ENCODE measurements at places on chromosomes 7 and 10.

- DNase-seq: no peak
These were observed 10.9 kb upstream of the LGI1 start for GRCh38 chr10:93746844-93747284.

DNA sequence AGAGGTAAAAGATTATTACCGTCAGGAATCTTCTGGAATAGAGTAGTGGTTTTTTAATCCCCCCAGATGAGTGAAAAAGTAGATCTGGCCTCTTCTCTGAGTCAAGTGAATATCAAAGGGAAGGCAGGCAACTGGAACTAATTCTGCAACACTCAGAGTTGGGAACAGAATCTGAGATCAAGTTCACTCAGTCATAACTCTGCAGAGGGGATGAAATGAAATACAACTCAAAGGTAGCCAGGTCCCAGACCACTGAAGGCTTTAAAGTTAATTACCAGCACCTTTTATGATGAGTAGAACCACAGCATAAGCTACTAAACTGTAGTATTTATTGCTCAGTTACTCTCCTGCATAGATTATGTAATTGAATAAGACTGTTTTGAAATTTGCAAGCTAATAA, 455.6 kb upstream of the AKR1E2 start:
- no peak for DNase-seq

DNA sequence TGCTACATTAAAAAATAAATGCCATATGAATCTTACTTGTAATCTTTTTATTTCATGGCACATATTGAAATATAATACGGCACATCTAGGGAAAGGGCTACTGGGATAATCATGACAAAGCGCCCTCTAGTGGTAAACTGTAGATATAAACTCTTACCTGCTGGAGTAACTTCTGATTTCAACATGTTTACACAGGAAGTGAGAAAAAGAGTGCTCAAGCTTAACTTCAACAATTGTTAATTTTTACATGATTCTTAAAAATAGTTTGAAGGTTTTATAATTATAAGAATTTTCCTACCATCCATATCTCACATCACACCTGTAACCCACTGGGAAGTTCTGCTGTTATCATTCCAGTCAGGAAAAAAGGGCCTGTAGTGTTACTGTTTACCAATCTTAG, 2.0 kb upstream of the HEPACAM2 start:
- DNase-seq: peak; percentile 83

- DNase-seq: peak; percentile 84
These were observed 71.7 kb downstream of the ICA1 start for GRCh38 chr7:8190119-8190895.

- DNase-seq: no peak
These were observed 192.3 kb downstream of the DNAJC1 start for GRCh38 chr10:21811245-21811585.

DNA sequence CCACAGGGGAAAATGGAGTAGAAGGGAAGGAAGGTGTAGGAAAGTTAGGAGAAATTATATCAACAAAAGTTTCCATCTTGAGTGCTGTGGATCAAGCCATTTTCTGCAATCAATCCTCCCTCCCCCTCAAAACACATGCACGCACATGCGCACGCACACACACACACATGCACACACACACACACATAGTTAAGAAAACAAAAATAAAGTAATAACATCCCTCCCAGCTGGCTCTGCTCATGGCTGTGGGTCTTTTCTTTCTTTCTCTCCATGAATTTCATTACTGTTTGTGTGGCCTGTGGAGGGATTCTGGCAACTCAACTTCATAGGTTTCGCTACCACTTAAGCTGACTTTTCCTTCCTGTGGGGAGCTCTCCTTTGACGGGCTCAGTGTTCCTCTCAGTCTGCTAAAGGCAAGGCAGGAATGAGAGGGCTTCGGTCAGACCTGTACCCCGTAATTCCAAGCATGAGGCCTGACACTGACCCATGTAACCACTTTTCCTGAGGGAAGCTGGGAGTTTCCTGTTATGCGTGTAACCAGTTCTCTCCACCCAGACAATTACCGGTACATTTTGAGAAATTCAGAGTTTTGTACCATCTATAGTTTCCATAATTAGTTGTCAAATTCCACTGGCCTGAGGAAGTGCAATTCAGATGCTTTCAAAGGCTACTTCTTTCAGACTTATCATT, 79.8 kb downstream of the ZNF92 start:
- DNase-seq: no peak

DNA sequence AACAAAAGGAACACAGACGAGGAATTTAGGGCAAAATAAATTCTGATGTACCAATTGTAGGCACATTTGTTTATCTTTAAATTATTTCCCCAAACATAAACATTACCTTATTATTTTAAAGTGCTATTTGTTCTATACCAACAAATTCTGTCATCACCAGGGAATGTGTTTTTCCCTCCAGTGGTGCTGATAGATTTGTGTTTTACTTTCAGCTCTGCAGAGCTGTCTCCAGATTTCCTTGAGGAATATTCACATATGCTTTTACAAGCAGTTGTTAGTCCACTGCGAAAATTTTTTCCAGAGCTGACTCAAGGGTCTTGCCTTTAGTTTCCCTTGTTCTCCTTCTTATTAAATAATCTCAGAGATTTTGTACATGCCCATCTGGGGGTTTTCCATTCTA, 362.8 kb downstream of the PHF14 start:
- DNase-seq: no peak

DNA sequence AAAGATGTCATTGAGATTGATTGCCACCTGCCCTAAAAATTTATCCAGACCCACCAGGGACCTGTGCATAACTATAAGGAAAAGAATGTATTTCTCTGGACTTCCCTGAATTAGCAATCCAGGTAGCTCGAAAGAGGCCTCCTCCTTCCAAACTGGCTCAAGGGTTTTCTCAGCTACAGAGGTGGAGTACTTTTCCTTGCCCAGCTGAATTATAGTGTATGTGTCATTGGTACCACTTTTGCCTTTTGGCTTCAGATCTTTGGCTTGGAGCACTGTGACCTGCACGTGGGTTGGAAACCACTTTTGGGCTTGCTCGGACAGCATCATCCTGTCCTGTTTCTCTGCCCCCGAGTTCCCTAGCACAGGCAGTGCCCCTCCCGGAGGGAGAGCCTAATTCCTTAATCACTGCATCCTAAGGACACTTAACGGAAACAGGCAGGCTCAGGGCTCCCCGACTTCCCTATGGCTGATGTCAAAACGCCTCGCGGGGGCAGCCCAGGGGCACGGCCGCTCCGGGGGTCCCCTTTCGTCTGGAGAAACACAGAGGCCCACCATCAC, 825 bp downstream of the RAB11FIP2 start:
- DNase-seq: peak; percentile 15

DNA sequence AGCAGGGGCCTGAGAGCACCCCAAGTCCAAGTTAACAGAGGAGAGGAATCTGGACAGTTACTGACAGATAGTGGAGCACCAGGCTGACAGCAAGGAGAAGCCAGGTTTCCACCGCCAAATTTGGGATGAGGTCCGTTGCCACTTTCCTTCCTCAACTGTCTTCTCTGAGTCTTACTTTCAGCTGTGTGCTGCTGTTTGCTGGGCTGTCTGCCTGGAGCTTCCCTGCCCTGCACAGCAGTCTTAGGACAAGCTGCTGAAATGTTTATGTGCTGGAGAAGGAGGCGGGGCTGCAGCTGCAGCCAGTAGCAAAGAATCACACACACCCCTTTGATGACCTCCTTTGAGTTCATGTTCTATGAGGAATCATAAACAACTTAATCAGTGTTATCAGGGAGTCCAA, 17.4 kb upstream of the CYP3A7 start:
- DNase-seq: no peak

GRCh38 chr10:75403939-75404814, 2.6 kb upstream of the ZNF503 start:
- no peak for DNase-seq

DNA sequence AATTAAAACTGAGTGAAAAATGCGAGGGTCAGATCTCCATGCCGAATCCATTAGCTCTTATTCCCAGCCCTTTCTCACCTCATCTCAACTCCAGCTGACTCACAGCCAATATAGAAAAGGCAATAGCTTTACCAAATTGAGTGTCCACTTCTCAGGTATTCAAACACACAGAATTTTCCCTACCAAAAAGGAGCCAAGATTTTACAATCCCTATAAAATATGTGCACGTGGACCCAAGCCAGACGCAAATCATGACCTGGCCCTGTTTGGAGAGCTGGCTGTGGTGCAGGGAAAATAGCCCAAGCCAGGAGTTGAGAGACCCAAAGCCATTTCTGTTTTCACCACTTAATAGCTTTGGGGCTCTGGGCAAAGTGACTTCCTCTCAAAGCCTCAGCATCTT, 379.7 kb upstream of the AUTS2 start:
- DNase-seq: no peak

- DNase-seq: no peak
These were observed 4.0 kb downstream of the PDGFA start for GRCh38 chr7:515628-516027.

GRCh38 chr7:11636274-11636673, 195.7 kb downstream of the THSD7A start:
- DNase-seq: no peak

GRCh38 chr7:144822223-144822622, 13.6 kb downstream of the TPK1 start:
- DNase-seq: no peak

DNA sequence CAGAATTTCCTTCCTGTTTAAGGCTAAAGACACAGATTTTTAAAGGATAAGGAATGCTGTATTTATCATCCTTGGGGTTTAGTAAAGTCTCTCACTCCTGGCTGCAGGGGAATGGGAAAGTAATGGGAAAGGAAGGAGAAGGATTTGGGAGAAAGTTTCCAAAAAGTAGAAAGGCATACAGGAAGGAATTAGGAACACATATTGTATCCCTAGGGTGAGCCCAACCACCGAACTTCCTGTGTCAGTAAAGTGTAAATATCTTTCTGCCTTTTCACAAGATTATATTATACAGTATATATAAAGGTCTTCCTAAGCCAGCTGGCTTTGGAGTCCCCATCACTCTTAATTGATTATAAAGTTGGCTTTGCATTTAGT, 12.0 kb upstream of the UBE2D1 start:
- no peak for DNase-seq

- peak; percentile 51 for DNase-seq
These were observed 132.7 kb downstream of the ELAPOR2 start for GRCh38 chr7:86926732-86927131.

DNA sequence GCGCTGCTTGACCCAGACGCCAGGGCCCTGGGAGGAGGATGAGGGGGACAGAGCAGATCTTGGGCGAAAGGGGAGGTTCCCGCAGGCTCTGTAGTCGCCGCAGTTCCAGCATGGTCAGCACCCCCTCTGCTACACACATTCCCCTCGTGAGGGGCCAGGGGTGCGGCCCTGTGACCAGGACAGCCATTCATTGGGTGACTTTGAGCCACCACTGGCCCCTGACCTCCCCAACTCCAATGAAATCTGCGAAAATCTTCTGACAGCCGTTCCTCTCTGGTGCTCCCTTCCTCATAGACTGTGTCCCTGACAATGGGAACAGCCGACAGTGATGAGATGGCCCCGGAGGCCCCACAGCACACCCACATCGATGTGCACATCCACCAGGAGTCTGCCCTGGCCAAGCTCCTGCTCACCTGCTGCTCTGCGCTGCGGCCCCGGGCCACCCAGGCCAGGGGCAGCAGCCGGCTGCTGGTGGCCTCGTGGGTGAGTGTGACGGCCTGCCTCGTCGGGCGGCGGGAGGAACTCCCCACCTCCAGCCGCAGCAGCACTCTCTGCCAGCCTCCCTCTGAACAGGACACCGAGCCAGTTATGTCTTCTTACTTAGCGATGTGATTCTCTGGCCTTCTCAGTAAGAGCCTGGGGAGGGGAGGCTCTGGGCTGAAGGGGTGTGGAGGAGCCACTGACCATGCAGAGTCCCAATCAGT, 825 bp downstream of the TMEM176A start:
- no peak for DNase-seq

DNA sequence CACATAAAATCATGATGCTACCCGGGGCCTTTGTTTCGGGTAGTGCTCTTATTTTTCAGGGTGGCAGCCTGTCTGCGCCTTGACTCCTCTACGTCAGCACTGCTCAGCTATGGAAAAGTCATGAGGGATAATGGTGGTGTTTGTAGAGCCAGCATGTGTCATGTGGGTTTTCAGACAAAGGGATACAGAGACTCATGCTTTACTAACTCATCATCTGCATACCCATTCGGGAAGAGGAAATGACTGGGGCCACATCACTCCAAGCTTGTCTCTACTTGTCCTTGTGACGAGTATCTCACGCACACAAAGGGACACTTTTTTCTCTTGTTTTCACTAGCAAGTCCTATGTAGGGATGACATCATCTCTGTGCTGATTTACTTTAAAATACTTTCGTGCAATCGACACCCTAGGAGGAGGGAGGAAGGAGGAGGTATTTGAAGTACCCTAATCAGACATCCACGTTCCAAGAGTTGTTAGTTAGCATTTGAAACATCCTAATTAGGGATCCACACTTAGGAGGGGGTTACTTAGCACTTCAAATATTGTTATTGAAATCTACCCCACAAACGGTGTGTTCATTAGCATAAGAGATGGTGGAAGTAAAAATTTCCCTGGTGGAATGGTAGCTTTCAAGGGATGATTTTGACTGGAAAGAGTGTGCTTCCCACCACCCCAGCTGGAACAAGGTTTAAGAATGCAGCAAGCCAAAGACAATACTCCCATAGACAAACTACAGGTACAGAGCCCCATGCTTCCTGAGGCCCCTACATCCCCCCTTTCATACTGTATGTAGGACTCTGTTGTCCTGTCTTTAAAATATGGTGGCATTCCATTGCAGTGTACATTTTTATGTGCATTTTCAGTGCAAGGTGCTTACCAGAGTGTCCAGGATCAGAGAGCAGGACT, 52.0 kb downstream of the THNSL1 start:
- DNase-seq: no peak

DNA sequence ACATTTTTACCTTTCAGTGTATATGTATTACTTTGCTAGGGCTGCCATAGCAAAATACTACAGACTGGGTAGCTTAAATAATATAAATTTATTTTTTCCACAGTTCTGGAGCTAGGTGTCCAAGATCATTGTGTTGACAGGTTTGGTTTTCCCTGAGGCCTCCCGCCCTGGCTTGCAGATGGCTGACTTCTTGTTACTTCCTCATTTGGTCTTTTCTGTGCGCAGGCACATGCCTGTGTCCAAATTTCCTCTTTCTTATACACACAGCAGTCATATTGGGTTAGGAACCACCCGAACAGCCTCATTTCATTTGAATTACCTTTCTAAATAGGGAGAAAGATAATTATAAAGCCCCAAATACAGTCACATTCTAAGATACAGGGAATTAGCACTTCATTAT, 521.6 kb upstream of the SORCS1 start:
- DNase-seq: no peak
